ENCODE measurements at places on chromosomes 7 and 10. TPM values are rescaled to one million over a fixed set of nuclear protein-coding genes. Genes with fewer than 3 reads are reported as not detected.

RPEL1 gene
- total RNA-seq = not detected

XRCC2 gene
- total RNA-seq = 5.2 TPM

- H3K27ac ChIP-seq = no peak overlapping the region
- H3K4me1 ChIP-seq = peaks cover 29% of the 10 kb centered on the region
- no peak overlapping the region for H3K4me3 ChIP-seq
- no peak for DNase-seq
- H3K27me3 ChIP-seq = no peaks in the 10 kb centered on the region
These were observed 7.5 kb downstream of the RASGEF1A start for GRCh38 chr10:43259213-43259991.

DNA sequence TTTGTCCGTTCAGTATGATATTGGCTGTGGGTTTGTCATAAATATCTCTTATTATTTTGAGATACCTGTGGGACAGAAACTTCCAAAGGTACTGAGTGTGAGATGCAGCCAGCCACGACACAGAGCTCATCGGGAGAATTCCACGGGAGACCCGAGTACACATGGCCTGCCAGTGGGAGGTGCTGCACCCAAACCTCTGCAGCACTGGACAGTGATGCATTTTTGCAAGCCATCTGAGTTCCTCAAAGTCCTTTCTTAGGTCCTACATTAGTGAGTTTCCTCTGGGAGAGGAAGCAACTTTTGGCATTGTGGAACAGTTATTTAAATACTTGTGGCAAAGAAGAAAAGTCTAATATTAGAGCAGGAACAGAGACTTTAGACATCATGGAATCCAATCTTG lies 77.5 kb downstream of the ARID5B start:
- H3K27ac ChIP-seq = no peak overlapping the region
- no peak for DNase-seq
- no peak overlapping the region for H3K4me3 ChIP-seq
- no peaks in the 10 kb centered on the region for H3K36me3 ChIP-seq

- DNase-seq = no peak
- no peak overlapping the region for H3K4me3 ChIP-seq
- peaks cover 11% of the 10 kb centered on the region for H3K4me1 ChIP-seq
- H3K27me3 ChIP-seq = peaks cover 98% of the 10 kb centered on the region
- H3K36me3 ChIP-seq = no peaks in the 10 kb centered on the region
- no peak overlapping the region for H3K27ac ChIP-seq
These were observed 54.4 kb downstream of the RAMP3 start for GRCh38 chr7:45211958-45212357.

DNA sequence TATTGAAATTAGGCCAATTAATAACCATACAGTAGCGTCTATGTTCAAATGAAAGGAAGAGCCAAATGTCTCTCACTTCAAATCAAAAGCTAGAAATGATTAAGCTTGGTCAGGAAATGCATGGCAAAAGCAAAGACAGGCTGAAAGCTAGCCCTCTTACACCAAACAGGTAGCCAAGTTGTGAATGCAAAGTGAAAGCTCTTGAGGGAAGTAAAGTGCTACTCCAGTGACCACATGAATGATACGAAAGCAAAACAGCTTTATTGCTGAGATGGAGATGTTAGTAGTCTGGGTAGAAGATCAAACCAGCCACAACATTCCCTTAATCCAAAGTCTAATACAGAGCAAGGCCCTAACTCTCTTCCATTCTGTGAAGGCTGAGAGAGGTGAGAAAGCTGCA lies 123.8 kb downstream of the TEX36 start:
- no peaks in the 10 kb centered on the region for H3K4me1 ChIP-seq
- no peaks in the 10 kb centered on the region for H3K36me3 ChIP-seq
- no peak overlapping the region for H3K27ac ChIP-seq
- H3K27me3 ChIP-seq = peaks cover 70% of the 10 kb centered on the region
- no peak for DNase-seq

GRCh38 chr10:14508725-14509124 lies 178.0 kb upstream of the FRMD4A start:
- no peaks in the 10 kb centered on the region for H3K27me3 ChIP-seq
- no peak overlapping the region for H3K27ac ChIP-seq
- no peaks in the 10 kb centered on the region for H3K4me1 ChIP-seq
- no peak overlapping the region for H3K4me3 ChIP-seq

- H3K27me3 ChIP-seq = peaks cover 60% of the 10 kb centered on the region
- no peaks in the 10 kb centered on the region for H3K36me3 ChIP-seq
- H3K4me1 ChIP-seq = no peaks in the 10 kb centered on the region
- H3K27ac ChIP-seq = no peak overlapping the region
These were observed 25.6 kb upstream of the CACNA2D1 start for GRCh38 chr7:82469207-82469606.

- no peaks in the 10 kb centered on the region for H3K27me3 ChIP-seq
- DNase-seq = no peak
- peaks cover 7% of the 10 kb centered on the region for H3K36me3 ChIP-seq
- peaks cover 27% of the 10 kb centered on the region for H3K4me1 ChIP-seq
- H3K27ac ChIP-seq = no peak overlapping the region
These were observed 91.5 kb downstream of the FAM53B start for GRCh38 chr10:124652701-124653100.

Measured in MCF 10A (cell line).